ENCODE measurements at places on chromosomes 3 and 15.
A peak's percentile ranks its signal among the peaks of the same experiment; 100 is the strongest.

GRCh38 chr3:34386309-34386708 is 587.9 kb downstream of the PDCD6IP start:
- no peak for DNase-seq

GRCh38 chr15:60961541-60962485 is 267.3 kb downstream of the RORA start:
- no peak for DNase-seq

DNA sequence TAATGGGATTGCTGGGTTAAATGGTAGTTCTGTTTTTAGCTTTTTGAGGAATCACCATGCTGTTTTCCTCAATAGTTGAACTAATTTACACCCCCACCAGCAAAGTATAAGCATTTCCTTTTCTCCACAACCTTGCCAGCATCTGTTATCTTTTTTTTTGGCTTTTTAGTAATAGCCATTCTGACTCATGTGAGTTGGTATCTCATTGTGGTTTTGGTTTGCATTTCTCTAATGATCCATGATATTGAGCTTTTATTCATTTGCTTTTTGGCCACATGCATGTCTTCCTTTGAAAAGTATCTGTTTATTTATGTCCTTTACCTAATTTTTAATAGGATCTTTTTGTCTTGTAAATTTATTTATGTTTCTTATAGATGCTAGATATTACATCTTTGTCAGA is 288.2 kb downstream of the EPHA6 start:
- DNase-seq = no peak

DNA sequence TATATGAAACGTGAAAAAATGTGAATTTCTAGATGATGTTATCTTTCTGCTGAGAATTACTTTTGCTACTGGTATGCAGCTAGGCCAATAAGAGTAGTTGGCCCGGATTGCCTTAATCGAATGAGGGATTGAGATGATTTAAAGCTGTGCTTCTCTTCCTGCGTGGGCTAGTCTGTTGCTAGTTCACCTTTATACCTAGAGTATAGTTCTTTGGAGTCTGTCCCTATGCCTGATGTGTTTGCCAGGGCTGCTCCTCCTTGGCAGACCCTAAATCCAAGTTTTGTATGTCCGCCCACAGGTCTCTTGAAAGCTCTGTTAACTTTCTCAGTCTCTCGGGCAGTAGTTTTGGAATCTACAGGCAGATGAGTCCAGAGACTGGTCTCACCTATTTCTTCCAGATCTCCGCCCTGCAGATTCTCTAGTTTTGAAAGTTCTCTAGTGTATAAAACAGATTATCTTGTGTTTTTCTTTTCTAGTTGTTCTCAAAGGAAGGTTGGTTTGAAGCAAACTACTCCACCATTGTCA is 64.9 kb downstream of the MEF2A start:
- DNase-seq = no peak

GRCh38 chr15:40693904-40694687 is 878 bp upstream of the RAD51 start:
- DNase-seq = no peak

DNA sequence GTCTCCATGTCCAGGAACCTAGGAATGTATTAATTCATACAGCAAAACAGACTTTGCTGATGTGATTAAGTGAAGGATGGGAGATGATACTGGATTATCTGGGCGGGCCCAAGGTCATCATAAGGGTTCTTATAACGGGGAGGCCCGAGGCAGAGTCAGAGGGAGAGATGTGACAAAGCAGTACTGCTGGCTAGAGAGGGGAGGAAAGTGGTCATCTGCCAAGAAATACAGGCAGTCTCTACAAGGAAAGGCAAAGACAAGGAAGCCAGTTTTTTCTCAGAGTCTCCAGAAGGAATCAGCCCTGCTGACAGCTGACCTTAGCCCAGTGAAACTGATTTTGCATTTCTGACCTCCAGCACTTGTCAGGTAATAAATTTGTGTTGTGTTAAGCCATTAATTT is 66.2 kb upstream of the CORO2B start:
- peak; percentile 57 for DNase-seq

DNA sequence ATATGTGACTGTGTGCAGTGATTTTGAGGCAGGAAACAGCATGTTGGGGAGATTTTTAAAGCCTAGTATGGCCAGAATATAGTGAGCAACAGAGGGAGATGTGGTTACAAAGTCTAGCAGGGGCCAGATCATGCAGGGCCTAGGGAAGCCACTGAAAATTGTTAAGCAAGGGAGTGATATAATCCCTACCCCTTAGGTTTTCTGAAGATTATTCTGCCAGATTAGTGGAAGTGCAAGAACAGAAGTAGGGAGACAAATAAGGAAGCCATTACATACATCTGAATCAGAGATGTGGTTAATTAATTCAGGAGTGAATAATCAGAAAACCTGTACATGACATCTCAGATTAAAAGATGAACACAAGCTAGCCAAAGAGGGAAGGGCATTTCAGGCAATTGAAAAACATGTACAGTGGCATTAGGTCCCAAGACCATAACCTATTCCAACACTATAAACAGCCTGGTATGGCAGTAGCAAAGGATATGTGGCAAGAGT is 54.8 kb downstream of the MSL2 start:
- DNase-seq = no peak

- DNase-seq = peak; percentile 96
Observed at GRCh38 chr3:197297476-197298340, 704 bp downstream of the DLG1 start.

GRCh38 chr15:84633311-84634227 is 20.5 kb downstream of the WDR73 start:
- DNase-seq = peak; percentile 88

DNA sequence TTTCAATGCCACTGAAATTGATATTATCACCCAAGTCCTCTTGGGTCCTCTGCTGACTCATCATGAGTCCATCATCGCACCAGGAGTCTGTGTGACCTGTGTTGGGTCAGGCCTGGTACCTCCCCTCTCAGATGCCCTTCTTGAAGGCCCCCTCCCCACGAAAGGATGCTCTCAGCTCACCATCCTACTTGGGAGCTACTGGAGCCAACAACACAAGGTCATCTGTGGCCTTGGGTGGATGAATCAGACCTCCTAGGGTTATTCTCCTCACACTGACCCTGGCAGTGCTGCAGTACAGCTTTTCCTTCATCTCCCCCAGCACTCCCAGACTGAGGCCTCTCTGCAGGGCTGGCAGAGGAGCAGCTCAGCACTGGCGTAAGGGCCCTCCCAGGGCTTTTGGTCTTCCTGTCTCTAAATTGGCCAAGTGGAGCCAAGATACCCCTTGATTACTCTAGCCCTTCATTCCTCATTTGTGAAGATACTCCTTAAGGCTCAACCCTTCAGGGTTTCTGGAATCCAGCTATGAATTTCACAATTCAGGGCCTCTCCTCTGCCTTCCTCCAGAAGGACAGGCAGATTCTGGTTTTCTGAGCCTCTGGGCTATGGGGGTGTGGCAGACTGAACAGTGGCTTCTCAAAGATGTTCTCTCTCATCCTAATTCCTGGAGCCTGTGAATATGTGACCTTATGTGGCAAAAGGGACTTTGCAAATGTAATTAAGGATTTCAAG is 80.7 kb upstream of the GSK3B start:
- DNase-seq = peak; percentile 27

DNA sequence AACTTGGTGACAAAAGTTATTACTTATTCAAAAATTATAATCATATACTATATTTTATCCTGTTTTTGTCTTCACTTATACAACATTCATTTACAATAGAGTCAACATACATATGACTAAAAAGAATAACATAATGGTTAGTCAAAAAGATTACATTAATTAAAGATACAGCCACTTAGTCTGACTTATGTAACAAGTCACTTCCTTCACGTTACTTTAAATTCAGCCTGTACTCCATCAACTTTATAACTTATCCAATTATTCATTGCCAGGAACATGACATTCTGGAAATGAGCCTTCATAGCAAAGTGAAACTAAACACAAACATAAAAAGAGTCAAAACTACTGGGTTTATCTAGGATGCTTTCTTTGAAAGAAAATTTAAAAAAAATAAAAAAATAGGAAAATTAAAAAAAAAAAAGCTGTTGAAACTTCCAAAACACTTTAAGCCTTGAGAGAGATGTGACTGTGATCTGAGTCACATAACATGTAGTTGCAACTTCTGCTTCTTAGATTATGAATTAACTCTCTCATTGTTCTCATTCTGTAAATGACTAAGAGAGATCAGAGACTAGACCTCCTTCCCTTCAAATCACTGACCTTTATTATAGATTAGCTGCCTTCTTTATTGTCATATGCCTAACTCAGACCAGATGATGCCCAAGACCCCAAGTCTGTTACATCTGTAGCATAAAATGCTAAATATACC is 107.8 kb downstream of the MYRIP start:
- DNase-seq = no peak

DNA sequence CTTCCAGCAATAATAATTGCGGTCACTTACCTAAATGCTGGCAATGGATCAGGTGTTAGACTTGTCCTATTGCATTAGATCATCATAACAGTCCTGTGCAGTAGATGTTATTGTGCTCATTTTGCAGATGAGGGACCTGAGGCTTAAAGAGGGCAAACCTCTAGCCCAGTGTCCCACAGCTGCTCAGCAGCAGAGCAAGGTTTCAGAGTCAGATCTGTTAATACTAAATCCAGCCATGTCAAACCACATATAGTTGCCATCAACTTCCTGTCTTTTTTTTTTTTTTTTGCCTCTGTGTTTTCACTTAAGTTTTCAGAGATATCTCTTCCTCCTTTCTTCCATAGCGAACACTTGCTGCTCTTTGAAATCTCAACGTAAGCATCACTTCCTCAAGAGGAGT is 12.1 kb downstream of the FEZF2 start:
- no peak for DNase-seq

DNA sequence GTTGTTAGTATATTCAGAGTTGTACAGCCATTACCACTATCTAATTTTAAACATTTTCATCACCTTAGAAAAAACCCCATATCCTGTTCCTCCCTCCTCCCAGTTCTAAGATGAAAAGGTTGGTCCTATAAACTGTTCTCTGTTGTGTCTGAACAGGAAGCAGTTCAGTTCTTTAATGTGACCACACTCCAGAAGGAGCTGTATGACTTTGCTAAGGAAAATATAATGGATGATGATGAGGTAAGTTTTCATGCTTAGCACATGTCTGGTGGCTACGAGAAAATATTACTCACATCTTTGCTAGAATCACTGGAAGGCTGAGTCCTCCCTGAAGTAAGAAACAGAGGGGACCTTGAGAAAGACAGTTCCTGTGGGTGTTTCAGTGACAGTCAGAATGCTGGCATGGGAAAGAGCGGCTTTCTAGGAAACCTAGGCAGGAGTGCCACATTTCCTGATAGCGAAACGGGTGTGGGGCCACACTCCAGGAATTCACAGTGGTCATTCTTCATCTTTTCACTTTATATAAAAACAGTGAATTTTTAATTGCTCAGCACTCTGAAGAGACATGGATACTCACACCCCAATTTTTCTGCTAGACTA is 20.3 kb downstream of the CRTAP start:
- no peak for DNase-seq

Data from osteocyte (in vitro differentiated cells).